ENCODE measurements at places on chromosomes 7 and 10.

- no peak for DNase-seq
Observed at GRCh38 chr7:18547509-18548187, 52.1 kb downstream of the HDAC9 start.

DNA sequence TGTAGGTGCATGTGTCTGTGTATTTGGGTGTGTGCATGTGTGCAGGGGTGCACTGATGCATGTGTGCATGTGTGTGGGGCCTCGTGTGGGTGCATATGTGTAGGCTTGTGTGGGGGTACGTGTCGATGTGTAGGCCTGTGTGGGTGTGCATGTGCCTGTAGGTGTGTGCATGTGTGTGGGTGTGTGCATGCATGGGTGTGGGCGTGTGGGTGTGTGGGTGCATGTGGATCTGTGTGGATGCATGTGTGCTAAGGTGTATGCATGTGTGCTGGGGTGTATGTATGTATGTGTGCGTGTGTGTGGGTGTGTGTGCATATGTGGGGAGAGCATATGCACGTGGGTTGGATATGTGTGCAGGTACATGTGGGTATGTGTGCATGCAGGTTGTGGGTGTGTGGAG, 73.2 kb downstream of the NKX6-2 start:
- no peak for DNase-seq

DNA sequence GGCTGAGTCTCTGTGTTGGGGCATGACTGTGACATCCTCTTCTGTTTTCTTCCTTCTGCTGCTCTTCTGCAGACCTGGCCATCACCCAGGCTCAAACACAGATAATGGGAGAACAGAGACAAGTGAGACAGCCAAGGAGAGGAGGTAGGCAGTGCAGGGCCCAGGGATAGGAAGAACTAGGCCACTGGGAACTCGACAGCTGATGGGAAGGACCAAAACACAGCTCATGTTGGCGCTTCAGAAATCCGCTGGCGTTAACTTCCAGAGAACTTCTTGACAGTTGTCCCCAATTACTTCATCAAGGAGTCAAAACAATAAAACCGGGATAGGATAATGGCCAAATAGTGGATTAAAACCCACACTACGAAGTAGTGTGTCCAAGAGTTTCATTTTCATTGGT, 97.0 kb upstream of the PALS2 start:
- DNase-seq: no peak

DNA sequence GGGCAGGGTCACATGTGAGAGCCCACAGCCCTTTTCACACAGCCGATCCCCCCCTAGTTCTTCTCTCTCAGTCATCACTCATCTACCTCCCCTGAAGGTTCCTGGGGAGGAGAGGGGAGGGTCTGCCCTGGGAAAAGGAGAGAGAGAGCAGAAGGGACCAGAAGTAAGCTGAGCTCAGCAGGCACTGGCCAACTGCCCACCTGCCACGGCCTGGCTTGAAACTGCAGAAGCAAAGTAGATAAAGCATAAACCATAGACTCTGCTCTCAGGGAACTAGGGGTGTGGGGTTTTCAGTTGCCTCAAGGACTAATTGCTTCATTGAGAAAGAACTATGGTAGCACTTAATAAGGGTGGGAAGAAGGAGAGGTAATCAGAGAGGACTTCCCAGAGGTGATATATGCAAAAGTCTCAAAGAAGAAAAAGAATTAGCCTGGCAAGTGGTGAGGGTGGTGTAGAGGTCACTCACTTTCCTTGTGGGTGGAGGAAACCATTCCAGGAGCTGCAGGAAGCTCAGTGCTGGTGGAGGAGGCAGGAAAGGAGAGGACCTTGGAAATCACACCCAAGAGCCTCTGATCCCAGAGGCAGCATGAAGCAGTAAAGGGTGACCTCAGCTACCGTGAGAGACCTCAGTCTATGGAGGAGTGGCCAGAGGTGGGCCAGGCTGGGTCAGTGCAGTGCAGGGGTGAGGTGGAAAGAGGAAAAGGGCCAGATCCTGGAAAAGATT, 17.2 kb downstream of the PILRA start:
- no peak for DNase-seq

DNA sequence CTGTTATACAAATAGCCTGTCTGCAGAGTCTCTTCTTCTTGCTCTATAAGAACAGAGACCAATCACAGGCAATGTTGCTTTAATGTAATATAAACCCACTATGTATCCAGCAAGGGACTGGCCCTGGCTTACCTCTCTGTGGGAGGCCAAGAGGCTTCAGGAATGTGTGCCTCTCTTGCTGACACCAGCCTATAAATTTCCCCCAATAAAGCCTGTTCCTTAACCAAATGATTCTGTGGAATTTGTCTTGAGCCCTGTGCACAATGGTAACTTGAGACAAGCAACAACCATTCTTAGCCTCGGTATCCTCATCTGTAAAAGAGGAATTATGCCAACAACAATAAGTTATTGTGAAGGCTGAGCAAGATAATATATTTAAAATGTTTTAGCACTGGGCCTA, 563.7 kb downstream of the GRM8 start:
- no peak for DNase-seq

DNA sequence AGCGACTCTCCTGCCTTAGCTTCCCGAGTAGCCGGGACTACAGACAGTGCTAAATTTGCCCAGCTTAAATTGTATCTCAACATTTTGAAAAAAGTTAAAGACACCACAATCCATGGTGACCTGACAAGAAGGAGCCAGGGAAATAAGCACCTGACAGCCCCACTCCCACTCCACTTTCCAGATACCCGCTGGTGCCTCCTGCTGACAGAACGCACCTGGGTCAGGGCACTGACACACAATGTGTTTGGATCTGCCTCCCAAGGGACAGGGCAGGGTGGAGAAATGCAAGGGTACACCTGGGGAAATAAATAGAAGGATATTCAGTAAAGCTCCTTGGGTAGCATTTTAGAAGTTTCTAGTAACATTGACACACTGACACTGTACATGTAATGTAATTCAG, 58.9 kb upstream of the OPN4 start:
- DNase-seq: no peak

- DNase-seq: no peak
Observed at GRCh38 chr7:16916738-16917137, 35.0 kb upstream of the AGR3 start.

DNA sequence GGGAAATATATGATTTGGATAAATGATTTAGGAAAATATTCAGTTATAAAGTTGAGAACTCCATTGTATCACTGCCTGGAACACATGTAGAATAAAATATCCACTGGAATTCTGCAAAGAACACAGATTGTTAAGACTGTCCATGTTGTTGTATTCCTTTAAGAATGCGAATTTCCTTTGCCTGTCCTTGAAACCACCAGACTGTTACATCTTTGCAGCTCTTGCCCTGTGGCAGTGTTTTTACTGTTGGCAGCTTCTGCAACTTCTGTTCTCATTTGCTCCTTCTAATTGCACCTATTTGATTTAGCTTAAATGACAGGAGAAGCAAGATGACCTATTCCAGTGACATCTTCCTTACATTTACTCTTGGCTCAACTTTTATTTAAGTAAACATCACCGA, 39.7 kb downstream of the MALSU1 start:
- DNase-seq: no peak

DNA sequence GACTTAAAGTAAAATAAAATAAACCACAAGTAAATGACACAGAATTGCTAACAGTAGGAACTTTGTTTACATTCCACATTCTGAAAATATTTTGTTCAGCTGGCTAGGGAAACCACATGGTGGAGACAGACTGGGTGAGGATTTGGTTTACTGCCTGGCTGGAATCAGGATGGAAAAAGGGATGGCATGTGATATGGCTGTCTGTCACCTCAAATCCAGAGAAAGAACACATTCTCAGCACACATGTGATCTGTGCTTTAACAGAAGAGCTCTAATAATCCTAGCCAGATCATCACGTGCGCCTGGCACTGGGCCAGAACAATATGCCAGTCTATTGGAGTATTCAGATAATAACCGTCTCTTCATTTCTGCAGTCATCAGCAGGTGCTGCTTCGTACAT, 90.9 kb upstream of the PIP4K2A start:
- DNase-seq: no peak

GRCh38 chr7:7251742-7252141, 69.4 kb downstream of the C1GALT1 start:
- peak; percentile 77 for DNase-seq

GRCh38 chr10:96695366-96695765, 24.9 kb downstream of the PIK3AP1 start:
- peak; percentile 57 for DNase-seq

GRCh38 chr7:28112467-28112866, 68.1 kb downstream of the JAZF1 start:
- DNase-seq: no peak

DNA sequence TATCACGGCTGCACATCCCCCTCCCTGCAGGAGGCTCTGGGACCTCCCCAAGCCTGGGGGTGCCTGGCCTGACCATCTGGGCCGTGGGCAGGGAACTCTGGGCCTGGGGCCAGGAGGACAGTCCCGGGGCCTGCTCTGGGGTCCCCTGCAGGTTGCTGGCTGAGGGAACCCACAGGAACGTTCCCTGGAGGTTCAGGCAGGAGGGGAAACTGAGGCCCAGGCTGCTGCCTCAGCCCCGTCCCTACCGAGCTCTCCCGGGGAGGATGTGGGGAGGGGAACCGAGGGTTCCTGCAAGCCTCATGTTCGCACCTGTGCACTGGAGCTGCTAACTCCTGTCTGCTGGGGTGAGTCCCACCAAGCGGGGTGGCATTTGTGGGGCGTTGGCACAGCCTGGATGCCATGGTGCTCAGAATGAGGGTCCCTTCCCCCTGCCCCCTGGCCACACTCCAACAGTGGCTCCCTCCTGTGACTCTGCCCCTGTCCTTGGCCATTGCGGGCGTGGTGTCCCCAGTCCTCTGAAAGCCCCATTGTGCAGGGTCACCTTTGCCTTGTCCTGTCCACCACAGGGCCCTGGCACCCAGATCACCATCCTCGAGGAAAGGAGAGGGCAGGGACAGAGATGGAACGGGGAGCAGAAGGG, 9.4 kb downstream of the ELFN1 start:
- no peak for DNase-seq

GRCh38 chr10:100333661-100334440, 3.8 kb upstream of the PKD2L1 start:
- DNase-seq: no peak

GRCh38 chr10:29681676-29682448, 47.1 kb upstream of the SVIL start:
- DNase-seq: peak; percentile 47

- DNase-seq: no peak
Observed at GRCh38 chr7:135499818-135500217, 10.1 kb downstream of the CNOT4 start.

DNA sequence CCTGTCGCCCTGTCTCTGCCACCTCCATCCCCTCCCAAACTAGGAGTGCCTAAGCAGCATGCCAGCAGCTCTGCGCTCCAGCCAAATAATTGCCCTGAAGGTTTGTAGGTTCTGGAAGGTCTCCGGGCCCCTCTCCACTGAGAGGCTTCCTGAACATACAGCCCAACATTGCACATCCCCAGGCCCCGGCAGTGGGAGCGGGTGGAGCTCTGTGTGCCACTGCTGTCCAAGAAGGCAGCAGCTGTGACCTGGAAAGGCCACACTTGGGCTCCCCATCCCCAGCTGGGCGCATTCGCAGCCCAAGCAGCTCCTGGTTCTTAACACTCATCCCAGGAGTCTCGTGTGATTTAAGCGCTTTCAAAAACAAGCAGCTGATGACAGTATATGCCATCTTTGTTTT, 95.7 kb downstream of the COL13A1 start:
- DNase-seq: no peak

DNA sequence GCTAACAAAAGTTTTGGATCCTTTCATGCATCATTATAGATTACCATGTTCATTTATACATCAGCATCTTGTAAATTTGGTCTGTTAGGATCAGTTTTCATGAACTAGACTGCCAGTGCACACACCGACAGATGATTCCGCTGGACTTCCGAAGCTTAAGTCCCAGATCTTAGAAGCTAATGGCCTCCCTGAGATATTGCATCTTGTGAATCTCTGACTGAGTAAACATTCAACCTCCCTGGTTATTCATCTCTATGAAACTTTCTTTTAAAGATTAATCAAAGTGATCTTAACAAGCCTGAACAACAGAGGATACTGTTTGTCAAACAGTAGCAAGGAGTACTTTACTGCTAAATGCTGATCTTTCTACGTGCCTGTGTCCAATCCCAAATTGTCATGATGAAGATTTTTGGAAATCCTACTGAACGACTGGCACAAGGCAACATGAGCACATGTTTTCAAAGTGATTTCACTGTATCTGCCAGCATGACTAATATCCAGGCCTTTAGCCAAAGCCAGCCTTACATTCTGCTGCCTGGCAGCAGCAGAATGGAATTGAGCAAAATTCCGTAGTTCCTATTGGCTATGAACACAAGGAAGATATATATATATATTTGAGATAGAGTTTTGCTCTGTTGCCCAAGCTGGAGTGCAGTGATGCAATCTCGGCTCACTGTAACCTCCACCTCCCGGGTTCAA, 91.3 kb upstream of the ANK3 start:
- DNase-seq: no peak

DNA sequence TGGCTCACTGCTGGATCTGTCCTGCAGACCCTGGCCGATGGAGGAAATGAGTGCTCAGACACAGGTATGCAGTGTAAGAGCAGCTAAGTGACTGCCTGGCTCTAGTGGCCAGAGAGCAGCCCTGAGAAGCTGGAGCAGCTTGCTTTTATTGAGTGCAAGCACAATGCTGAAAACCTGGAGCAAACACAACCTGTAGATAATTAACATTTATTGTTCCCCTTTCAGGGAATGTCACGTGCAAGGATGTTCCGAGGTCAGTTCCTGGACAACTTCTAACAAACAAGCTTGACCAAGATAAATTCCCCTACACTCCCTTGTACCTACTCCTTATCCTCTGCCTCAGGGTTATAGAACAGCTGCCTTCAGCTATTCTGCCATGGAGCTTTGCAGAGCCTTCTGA, 31.3 kb downstream of the DDC start:
- no peak for DNase-seq

- DNase-seq: peak; percentile 26
Observed at GRCh38 chr7:87354749-87355148, 9.3 kb downstream of the CROT start.

- DNase-seq: no peak
Observed at GRCh38 chr7:155860840-155861479, 48.7 kb upstream of the SHH start.

DNA sequence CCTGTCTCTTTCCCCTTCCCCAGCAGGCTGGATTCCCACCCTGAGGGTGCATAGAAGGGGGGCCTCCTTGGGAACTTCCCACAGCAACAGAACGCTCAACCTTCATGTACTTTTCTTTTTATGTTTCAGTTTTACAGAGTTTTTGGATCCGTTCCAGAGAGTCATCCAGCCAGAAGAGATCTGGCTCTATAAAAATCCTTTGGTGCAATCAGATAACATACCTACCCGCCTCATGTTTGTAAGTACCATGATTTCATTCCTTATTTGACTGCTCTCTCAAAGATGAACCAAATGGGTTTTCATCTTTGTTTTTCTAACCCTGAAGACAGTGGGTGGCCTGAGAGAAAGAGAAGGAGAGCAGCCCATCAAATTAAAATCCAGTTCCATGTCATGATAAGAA, 46.7 kb downstream of the PLPP4 start:
- DNase-seq: peak; percentile 5

GRCh38 chr10:75410132-75411005, 8.8 kb upstream of the ZNF503 start:
- DNase-seq: no peak

Data from GM12865 (cell line).